ENCODE measurements at places on chromosomes 7 and 10. TPM values are rescaled to one million over a fixed set of nuclear protein-coding genes. Genes with fewer than 3 reads are reported as not detected.
A peak's percentile ranks its signal among the peaks of the same experiment; 100 is the strongest.

- DNase-seq = peak; percentile 24
These were observed 863 bp downstream of the CCNY start for GRCh38 chr10:35336921-35337823.

DNA sequence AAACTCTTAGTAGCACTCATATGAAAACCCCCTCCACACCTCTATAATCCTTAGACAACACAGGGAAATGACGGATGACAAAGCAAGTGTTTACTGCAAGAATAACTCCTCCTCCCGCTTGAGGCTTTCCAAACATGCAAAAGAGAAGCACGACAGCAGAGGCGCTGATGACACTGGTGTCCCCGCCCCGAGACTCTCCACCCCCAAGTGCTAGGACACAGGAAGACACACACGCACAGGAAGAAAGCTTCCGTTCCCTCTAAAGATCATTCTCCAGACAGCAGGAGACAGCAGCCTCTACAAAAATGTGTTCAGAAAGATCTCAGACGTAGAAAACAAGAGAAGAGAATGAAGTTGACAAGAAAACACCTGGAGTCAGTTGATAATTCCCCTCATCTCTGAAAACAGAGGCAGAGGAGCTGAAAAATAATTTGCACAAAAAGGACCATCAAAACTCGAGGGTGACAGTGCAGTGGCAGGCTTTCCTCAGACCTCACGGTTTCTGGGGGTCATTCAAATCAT lies 90.2 kb downstream of the DLG5 start:
- DNase-seq = peak; percentile 71

DNA sequence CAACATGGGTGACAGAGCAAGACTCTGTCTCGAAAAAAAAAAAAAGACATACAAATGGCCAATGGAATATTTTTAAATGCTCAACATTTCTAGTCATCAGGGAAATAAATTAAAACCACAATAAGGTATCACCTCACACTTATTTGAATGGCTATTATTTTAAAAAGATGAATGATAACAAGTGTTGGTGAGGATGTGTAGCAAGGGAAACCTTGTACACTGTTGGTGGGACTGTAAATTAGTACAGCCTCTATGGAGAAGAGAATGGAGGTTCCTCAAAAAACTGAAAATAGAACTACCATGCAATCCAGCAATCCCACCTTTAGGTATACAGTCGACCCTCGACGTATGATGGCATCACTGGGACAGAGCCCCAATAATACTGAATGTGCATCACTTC lies 65.4 kb upstream of the DIP2C start:
- no peak for DNase-seq

GRCh38 chr7:47685712-47686376 lies 103.9 kb upstream of the TNS3 start:
- DNase-seq = no peak

- no peak for DNase-seq
These were observed 507.4 kb downstream of the SORCS3 start for GRCh38 chr10:105148456-105148855.

- no peak for DNase-seq
These were observed 39.6 kb downstream of the GPRIN2 start for GRCh38 chr10:46516660-46517416.

- DNase-seq = no peak
These were observed 456.8 kb upstream of the NRP1 start for GRCh38 chr10:33791272-33791660.

GRCh38 chr7:127317447-127317961 lies 64.8 kb upstream of the GRM8 start:
- no peak for DNase-seq

DNA sequence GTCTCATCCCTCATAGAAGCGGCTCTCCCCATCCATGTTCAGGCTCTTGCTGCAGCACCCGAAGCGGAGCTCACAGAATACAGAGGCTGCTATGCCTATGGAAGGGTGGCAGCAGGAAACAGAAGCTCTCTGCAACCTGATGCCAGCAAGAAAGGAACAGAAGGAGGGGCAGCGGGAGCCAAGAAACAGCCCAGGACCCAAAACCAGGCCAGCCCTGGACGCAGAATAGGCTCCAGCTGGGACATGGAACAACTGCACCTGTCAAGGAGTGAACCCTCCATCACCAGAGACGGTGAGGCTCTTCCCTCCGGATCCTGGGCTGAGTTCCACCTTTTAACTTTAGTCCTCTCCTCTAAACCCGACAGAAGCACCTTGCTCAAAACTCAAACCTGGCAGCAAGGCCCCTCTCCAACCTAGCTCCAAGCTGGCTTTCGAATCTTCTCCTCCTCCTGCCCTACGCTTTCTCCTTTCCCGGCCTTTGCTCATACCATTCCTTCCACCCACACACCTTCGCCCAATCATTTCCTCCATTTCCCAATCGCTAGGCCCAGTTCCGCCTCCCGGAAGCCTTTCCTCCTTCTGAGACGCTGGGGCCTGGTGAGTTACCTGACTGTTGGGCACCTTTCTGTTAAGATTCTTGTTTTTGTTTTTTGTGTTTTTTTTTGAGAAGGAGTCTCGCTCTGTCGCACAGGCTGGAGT lies 122.8 kb upstream of the ZNF92 start:
- DNase-seq = no peak

DNA sequence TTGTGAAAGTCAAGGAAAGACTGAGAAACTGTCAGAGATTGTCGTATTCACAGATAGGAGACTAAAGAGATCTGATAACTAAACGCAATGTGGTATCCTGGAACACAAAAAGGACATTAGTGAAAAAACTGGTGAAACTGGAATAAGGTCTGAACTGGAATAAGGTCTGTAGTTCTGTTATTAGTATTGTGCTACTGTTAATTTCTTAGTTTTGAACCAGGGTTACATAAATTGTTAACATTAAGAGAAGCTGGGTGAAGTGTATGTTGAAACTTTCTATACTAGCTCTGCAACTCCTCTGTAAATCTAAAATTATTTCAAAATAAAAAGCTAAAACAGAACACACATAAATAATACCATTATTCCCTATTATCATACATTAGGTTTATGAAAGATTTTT lies 3.4 kb upstream of the NT5C2 start:
- no peak for DNase-seq

DNA sequence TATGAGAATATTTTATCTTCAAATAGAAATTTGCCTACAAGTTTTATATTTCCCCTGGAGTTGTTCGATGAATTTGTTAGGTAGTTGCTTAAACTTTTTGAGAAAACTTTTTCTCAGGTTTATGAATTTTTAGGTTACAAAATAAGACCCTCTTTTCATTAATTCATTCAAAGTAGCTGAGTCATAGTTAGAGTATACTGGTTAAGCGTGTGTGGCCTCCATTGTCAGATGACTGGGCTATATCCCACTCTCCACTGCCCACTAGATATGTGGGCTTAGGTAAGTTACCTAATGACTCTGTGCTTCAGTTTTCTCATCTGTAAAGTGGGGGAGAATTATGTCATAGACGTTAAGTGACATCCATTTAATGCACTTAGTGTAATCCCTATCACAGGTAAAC lies 1.0 kb downstream of the ASB15 start:
- DNase-seq = no peak

DNA sequence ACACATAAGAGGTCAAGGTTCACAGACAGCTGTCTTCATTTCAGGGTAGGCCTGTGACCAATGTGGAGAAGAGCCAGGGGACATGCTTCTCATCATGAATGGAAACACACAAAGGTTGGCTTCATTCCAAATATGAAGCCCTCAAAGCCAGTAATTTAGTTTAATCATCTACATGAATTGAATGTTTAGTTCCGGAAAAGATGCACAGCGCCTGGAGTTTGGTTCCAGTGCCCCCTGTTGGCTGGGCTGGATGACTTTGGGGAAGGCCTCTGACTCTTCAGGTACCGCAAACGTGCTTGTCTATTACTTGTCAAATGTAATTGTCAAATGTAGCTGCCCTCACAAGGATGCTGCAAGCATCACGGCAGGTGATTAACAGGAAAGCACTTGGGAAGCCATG lies 130.7 kb downstream of the ADRA2A start:
- DNase-seq = no peak

GRCh38 chr10:90988024-90988423 lies 67.1 kb upstream of the ANKRD1 start:
- no peak for DNase-seq

DNA sequence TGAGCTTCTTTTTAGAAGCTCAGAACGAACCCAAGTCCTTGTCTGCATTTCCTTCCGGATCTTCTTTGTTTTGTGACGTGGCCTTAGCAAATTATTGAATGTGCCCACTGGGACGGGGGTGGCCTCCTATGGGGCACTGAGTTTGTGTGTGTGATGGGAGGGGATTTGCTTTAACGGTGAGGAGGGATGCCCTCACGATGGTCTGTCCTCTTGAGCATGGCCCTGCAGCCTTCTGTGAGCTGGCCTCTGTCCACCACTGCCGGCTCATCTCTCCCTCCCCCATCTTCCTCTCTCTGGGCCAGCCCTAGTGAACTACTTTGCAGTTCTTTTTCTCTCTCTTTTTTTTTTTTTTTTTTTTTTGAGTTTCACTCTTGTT lies 62.9 kb upstream of the MKRN1 start:
- no peak for DNase-seq

DNA sequence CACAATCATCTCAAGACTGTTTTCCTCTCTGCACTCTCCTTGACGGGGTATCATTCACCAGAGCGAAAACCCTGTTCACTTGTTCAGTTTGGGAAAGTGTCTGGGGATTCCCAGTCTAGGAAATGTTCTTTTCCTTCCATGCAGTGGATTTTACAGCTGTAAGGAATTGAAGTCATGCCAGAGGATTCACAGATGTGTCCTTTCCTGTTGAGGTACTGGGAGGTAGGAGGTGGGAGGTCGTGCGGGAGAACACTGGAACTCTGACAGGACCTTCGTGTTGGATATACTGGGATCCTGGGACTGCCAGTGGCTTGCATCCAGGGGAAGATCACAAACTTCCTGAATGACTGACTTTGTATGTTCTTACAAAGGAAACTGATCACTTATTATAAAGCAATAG lies 185.5 kb downstream of the BMPER start:
- no peak for DNase-seq

DNA sequence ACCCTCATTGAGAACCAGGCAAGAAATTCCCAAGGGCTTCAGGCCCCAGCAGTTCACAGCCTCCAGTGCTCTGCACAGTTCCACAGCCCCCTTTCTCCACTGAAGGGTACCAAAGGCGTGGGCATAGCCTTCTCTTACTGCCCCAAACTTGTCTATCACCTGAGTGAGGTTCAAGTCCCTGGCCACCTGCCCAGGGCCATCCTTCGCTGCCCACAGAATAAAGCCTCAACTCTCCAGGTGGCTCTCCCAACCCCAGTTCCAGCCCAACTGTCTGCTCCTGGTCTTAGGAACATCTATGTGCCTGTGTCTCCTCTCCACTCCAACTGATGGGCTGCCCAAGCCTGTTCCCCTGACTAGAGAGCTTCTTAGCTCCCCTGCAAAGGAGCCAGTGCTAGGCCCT lies 79.1 kb downstream of the FAM53B start:
- no peak for DNase-seq

GRCh38 chr7:50268223-50268622 lies 36.3 kb upstream of the IKZF1 start:
- DNase-seq = no peak

- DNase-seq = no peak
These were observed 43.8 kb downstream of the FZD9 start for GRCh38 chr7:73477376-73477775.

DNA sequence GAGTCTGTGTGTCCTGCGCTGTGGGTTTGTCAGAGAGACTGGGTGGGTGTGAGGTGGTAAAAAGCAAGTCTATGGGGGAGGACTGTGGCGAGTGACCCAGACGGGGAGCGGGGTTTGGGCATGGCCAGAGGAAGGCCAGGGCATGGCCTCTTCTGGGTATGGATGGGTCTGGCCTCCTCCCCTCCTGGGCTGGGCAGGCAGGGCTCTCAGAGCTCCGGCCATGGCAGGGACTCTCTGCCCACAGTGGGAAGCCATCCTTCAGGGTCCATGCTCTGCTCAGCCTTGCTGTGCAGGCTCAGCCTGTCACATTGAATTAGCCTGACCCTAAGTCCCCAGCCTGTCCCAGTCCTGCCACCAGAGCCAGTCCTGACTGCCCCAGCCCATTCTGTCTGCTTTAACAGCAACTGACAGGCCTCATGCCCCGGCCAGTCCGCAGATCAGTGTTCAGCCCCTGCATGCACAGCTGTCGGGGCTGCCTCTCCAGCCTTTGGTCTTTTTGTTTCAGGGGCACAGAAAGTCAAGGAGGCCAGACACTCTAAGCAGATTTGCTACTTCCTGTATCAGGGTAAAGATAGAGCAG lies 7.9 kb downstream of the ANTXRL start:
- DNase-seq = no peak

GRCh38 chr7:152137476-152138025 lies 112.1 kb downstream of the GALNT11 start:
- DNase-seq = no peak

The EBLN1 gene
- total RNA-seq = not detected

The NEBL gene
- 0.30 TPM for total RNA-seq

The ARMC10 gene
- total RNA-seq = 46.9 TPM

The C10orf67 gene
- total RNA-seq = not detected

The TEX36 gene
- total RNA-seq = not detected

The HKDC1 gene
- total RNA-seq = 0.11 TPM

The GATA3 gene
- 293 TPM for total RNA-seq

The MOGAT3 gene
- total RNA-seq = not detected

All from activated T-helper 2 cell treated with anti-CD3 and anti-CD28 coated beads, Interferon-gamma antibody, Interleukin-2, Interleukin-4, amounts not matched to agents 10 μg/mL and 5 μg/mL and 100 μg/mL, durations not matched to agents 14 hours and 24 hours and 36 hours (primary cell).